Airway epithelial cell (primary cell): ENCODE measurements at places on chromosomes 5 and 9. TPM values are rescaled to one million over a fixed set of nuclear protein-coding genes. Genes with fewer than 3 reads are reported as not detected.

Gene GRIA1
- total RNA-seq, result not detected in 2 replicates

Gene LCN2
- 24.7 and 33.4 TPM in 2 replicates for total RNA-seq

Gene ANKRD34B
- not detected in 2 replicates for total RNA-seq

Gene AHRR
- 0.37 and 0.63 TPM in 2 replicates for total RNA-seq

Gene GNAQ
- 18.6 and 19.9 TPM in 2 replicates for total RNA-seq

Gene FRMPD1
- total RNA-seq, result under 0.01 TPM in 1 of 2 replicates, not detected in the other

Gene C9orf153
- not detected in 2 replicates for total RNA-seq

Gene CENPH
- 45.1 and 45.7 TPM in 2 replicates for total RNA-seq

Gene TAF11L8
- total RNA-seq, result not detected in 2 replicates

Gene FBP2
- not detected in 2 replicates for total RNA-seq

Gene UBQLN1
- 72.9 and 101 TPM in 2 replicates for total RNA-seq

Gene TRIM7
- 66.5 and 84.9 TPM in 2 replicates for total RNA-seq

Gene TNFAIP8
- total RNA-seq, result 30.5 and 31.9 TPM in 2 replicates
